ENCODE measurements at places on chromosomes 7 and 10.

DNA sequence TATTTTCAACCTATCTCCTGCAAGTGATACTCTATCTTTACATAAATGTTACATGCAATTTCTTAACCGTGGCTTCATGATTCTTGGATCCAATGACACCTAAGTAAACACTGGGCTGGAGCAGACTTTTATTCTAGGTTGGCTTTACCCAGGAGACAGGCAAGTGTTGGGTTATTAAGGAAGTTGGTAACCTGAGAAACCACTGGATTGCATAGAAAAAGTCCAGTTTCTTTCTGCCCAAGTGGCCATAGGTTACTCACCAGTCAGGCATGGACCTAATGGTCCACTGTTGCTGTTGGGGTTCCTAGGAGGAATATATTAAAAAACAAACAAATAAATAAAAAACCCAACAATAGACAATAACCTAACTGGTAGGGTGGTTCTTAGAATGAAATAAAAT is 112.8 kb downstream of the SEMA3D start:
- DNase-seq, result no peak

DNA sequence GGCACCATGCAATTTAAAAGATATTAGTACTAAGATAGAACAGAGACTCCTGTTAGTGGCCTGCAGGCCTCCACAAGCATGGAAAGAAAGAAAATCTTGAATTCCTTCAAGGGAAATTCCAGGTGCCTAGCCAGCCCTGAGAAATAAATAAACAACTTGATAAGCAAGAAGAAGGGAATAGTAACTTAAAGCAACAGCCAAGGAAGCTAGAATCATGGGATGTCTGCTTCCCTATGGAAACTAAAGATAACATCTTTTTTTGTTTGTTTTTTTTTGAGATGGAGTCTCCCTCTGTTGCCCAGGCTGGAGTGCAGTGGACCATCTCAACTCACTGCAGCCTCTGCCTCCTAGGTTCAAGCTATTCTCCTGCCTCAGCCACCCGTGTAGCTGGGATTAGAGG is 128.6 kb downstream of the SKIDA1 start:
- DNase-seq, result no peak

DNA sequence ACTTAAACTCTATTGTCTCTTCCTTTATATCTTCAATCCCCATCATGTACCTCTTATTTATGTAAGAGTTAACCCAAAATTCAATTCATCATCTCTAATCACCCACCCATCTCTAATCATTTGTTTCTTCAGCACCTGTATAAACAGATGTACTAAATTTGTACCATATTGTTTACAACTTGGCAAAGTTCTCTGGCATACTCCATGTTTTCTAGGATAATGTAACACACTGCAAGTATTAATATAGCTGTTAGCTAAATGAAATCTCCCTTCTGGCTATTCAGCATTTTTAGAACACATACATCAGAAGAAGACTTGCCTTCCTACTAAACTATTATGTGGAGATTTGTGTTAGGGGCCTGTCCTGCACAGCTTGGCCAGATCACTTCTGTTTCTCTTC is 33.1 kb downstream of the MALSU1 start:
- DNase-seq, result no peak

- DNase-seq, result no peak
Observed at GRCh38 chr7:25527665-25528170, 299.4 kb upstream of the NPVF start.

DNA sequence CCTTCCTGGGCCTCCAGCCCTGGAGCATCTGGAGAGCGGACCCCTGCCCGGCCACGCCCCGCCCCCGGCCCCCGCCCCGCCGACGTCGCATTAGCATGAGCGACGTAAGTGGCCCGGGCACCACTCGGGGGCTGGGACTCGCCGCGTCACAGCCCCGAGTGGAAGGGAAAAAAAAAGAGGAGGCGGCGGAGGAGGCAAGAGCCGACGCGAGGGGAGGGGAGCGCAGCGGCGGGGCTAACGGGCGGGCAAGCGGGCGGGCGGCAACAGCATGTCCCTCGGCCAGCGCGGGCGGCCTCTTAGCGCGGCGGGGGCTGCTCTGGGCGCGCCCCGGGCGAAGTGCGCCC is at the start of gene SLC18A3:
Gene SLC18A3, plus strand, starts transcription at position 197 of the 344 bp plus-strand sequence. CDS start 431 bp downstream, outside the sequence.
- no peak for DNase-seq

- no peak for DNase-seq
Observed at GRCh38 chr10:31431021-31431420, 112.0 kb downstream of the ZEB1 start.
